Small intestine (tissue), 16 donors: ENCODE measurements at places on chromosomes 2 and 18.

- peak; percentile 73 for DNase-seq
Observed at GRCh38 chr2:169361706-169362117, 622 bp downstream of the LRP2 start.

GRCh38 chr2:45439788-45440773 is 171.0 kb downstream of the SRBD1 start:
- peak; percentile 9 for DNase-seq

DNA sequence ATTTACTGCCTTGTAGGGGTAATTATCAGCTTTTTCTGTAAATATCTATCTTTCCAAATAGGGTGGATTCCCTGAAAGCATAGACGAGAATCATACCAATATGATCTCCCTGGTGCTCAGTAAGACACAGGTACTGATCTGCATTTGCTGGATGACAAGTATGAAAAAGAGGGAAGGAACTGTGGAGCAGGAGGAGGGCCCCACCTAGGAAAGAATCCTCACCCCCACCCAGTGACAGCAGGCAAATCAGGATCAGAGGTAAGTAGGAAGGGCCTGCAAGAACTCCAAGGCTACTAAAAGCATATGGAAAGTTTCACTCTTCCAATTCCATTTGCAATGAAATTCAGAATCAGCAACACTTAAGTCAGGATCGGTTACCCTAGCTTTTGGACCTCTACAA is 42.3 kb downstream of the METTL8 start:
- no peak for DNase-seq

DNA sequence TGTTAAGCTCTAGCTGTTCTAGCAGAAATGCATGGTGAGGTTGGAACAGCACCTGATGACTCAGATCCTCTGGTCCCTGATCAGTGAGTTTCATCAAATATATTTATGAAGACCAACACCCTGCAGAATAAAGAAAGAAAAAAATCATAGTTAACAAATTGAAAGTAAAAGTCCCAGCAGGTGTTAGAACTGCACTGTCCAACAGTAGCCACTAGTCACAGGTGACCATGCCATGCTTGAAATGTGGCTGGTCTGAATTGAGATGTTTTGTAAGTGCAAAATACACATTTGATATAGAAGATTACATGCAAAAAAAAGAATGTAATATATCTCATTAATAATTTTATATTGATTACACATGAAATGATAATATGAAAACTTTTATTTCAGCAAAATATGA is 1010.7 kb upstream of the ZEB2 start:
- DNase-seq: no peak

DNA sequence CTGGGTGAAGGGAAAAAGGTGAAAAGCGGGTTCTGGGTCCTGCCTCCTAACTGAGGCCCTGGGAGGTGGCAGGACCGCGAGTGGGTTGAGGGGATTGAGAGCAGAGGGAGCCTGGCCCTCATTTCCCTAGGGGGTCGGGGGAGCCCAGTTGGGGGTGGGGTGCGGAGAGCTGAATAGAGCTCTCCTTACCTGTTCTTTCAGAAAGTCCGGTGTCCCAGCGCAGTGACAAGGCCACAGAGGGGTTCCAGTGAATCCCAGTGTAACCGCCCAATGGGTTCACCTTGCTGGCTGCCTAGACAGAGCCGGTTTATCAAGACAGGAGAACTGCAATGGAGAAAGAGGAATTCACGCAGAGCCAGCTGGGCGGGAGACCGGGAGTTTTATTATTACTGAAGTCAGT is 22.4 kb downstream of the TMEM177 start:
- no peak for DNase-seq

- DNase-seq: no peak
Observed at GRCh38 chr2:37453027-37453426, 108.6 kb downstream of the QPCT start.

DNA sequence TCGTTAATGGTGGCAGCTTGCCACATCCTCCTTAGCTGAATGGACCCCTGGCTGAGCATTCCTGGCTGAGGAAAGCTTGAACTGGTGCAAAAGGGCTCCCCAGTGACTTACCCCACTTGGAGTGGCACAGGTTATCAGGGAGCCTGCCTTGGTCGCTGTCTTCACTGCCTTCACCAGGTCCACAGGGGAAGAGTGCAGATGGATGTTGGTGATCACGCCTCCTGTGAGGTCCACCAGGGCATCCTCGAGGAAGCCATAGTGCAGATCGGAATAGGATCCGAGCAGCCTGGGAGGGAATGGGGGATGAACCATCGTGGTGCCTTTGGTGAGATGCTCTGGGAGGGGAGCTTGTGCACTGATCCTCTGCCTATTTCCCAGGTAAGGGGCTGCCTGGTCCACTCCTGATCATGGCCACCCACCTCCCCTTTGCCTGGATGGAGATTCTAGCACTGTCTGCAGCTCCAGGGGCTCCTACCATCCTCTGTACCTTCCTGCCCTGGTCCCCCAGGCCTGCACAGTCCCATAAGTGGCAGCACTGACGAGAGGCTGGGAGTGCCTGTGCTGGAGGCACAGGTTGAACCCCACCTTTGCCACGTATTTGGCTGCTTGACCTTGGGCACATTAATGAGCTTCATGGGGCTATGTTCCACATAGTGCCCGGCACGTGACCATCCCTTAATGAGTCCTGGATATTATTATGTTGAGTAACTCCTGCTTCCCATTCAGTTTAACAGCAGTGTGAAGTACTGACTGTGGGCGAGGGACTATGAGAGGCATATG is 43.0 kb downstream of the CAPN13 start:
- peak; percentile 52 for DNase-seq

- no peak for DNase-seq
Observed at GRCh38 chr2:86825693-86826381, 35.1 kb upstream of the CD8A start.

DNA sequence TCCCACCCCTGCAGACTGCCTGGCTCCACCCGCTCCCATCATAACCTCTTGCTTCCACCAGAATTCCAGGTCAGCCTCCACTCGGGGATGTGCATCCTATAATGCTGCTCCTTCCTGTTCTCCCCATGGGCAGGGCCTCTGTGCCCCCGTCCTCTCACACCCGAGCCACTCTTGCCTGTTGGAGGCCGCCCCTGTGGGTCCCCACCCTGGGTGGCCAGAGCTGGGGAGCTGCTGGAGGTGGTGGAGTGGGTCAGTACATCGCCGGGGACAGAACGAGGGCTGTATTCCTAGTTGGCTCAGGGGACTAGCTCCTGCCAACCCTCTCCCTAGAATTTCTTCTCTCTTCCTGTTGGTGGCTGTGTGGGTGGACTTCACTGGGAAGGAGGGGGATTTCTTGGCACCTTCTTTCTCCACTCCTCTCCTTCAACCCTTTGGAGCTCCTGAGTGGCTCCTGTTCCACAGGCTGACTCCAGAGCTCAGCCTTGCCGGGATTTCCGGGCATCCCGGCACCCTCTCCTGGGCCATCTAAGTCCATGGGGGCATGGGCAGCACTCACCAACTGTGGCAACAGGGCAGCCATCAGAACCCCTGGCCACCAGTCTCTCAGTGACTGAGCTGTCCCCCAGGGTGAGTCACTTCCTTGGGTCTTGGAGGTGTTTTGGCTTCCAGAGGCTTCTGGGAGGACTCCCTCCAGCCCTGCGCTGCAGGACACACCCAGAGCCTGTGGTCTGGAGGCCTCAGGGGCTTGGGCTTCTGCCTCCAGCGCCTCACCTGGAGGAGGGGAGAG is 88.2 kb upstream of the MCFD2 start:
- DNase-seq: no peak

GRCh38 chr2:220348206-220348605 is 720.8 kb downstream of the SLC4A3 start:
- DNase-seq: no peak

DNA sequence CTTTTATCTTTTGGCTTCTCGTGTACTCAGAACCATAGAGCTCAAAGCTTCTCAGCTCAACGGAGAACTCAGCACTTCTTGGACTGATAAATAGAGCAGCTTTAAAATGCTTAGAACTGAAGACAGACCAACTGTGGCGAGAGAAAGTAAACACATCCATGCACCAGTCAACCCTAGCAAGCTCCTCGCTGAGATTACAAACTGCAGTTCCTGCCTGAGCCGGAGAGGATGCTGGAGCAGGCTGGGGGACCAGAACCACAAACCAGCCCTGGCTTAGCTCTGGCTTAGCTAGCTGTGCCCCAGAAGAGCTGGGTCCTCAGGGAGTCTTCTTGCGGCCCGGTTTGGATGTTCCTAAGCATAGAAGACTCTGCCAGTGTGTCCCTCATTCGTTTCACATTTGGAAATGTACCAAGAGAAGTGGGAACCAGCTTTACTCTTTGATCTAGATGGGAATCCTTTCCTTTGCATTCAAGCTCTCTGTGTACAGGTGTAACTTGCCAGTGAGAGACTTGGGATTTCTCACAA is 5.6 kb downstream of the PAX8 start:
- peak; percentile 45 for DNase-seq

GRCh38 chr2:167670588-167670987 is 576.8 kb downstream of the STK39 start:
- DNase-seq: no peak

GRCh38 chr18:6950641-6951040 is 167.0 kb downstream of the LAMA1 start:
- DNase-seq: peak; percentile 33

GRCh38 chr2:216690853-216691741 is 4.3 kb downstream of the IGFBP5 start:
- peak; percentile 69 for DNase-seq

DNA sequence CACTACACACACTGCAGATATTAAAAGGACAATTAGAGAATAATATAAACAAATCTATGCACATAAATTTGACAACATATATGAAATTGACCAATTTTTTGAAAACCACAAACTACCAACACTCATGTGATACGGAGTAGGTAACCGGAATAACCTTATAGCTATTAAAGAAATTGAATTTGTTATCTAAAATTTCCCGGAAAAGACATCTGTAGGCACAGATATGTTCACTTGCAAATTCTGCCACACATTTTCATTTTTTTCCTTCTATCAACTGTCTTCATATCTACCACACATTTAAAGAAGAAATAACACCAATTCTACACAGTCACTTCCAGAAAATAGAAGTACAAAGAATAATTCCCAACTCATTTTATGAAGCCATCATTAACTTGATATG is 22.4 kb downstream of the NLRC4 start:
- DNase-seq: no peak

DNA sequence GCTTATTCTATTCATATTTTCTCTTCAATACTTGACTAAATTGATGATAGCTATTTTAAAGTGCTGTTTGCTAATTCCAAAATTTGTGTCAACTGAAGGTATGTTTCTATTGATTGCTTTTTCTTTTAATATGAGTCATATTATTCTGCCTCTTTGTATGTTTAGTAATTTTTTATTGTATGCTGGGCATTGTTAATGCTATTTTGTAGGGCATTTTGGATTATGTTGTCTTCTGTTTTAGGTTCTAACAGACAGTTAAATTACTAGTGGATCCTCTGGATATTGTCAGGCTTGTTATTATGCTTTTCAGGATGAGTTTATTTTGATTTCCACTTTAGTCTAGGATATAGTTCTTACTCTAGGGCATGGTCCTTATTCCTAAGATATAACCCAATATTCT is 55.6 kb downstream of the C1QL2 start:
- no peak for DNase-seq

- no peak for DNase-seq
Observed at GRCh38 chr2:191622374-191623320, 55.3 kb upstream of the NABP1 start.

DNA sequence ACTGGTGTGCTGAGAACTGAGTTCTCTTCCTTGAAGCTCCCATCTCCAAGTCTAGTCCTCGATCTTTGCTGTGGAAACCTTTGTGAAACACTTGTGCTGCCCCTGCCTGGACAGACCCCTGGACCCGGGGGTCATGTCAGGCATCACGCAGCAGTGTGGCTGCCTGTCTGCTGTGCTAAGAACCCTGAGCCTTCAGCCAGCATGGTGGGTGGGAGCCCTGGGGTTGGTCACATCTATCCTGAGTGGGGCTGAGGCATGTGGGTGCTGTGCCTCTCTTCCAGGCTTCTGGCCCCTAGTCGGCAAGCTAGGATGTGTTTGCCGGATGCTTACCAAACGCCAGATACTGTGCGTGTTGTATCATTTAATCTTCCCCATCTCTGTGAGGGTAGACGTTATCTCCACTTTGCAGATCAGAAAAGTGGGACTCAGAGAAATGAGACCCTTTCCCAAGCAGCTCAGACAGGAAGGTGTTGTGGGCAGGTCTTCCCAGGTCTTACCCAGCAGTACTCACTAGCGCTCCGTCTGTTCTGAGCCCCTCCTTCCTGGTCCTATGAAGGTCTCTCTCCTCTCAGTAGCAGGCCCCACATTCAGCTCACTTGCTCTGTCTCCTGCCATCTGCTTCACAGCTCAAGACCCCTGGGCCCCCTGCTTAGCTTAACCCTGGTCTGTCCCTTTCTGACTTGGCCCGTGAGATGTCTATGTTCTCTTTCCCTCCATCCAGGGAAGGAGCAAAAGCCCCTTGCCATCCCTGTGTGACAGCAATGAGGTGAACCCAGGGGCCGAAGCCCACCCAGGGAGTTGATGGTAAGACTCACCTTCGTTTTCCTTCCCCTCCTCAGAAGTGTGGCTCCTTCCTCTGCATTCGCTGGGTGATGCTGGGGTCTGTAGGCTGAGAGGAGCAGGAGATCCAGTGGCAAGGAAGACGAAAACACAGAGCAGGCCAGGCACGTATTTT is 242.8 kb downstream of the FAM210A start:
- no peak for DNase-seq

GRCh38 chr2:68807821-68808266 is 63.4 kb downstream of the BMP10 start:
- no peak for DNase-seq

- no peak for DNase-seq
Observed at GRCh38 chr2:175981551-175981950, 20.5 kb downstream of the LNPK start.

DNA sequence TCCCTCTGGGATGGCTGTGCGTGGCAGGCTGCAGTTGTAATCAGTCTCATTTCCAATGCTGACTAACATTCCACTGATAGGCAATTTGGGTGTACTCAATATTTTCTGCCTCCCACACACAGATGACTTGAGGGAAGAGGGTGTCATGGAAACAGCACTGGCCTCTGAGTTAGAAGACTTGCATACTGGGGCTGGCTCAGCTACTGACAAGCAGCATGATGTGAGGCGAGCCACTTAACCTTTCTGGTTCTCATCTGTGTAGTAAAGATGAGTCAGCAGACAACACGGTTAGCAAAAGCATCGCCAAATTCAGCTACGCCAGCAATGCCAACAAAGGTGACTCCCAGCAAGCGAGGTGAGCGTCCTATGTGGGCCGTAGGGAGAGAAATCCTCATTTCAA is 73.5 kb downstream of the COLEC12 start:
- no peak for DNase-seq

- DNase-seq: no peak
Observed at GRCh38 chr2:46645681-46646162, 166.4 kb downstream of the TMEM247 start.

GRCh38 chr2:27866237-27866636 is 23.9 kb downstream of the RBKS start:
- DNase-seq: no peak

DNA sequence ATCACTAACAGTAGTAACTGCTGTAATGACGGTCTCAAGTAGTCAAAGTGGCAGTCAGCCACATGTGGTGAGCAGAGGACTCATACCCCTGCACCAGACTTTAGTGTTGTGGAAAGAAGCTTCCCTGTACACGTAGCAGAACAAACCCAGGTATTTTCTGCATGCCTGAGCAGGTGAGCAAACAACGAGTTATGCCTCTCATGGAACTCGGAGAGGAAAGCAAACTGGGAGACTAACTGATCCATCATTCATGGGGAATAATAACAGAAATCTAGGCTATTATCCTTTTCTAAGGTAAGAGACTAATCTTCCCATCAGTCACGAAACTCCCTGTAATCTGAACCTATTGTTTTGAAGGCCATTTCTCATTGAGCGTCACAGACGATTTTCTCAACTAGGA is 1495.2 kb upstream of the NXPH2 start:
- DNase-seq: no peak
